ENCODE measurements at places on chromosomes 11 and 22.

- no peak overlapping the region for H3K27ac ChIP-seq
- DNase-seq = peak; percentile 96
- peaks cover 4% of the 10 kb centered on the region for H3K4me1 ChIP-seq
- no peak overlapping the region for H3K4me3 ChIP-seq
Observed at GRCh38 chr11:66418168-66418985, 2.5 kb upstream of the NPAS4 start.

- no peak overlapping the region for H3K27ac ChIP-seq
- peaks cover 3% of the 10 kb centered on the region for H3K36me3 ChIP-seq
- no peak for DNase-seq
Observed at GRCh38 chr22:33381531-33382406, 323.6 kb upstream of the SYN3 start.

- no peak overlapping the region for H3K27ac ChIP-seq
- peaks cover 10% of the 10 kb centered on the region for H3K4me1 ChIP-seq
- no peaks in the 10 kb centered on the region for H3K27me3 ChIP-seq
Observed at GRCh38 chr11:35011944-35012343, 95.5 kb downstream of the PDHX start.

DNA sequence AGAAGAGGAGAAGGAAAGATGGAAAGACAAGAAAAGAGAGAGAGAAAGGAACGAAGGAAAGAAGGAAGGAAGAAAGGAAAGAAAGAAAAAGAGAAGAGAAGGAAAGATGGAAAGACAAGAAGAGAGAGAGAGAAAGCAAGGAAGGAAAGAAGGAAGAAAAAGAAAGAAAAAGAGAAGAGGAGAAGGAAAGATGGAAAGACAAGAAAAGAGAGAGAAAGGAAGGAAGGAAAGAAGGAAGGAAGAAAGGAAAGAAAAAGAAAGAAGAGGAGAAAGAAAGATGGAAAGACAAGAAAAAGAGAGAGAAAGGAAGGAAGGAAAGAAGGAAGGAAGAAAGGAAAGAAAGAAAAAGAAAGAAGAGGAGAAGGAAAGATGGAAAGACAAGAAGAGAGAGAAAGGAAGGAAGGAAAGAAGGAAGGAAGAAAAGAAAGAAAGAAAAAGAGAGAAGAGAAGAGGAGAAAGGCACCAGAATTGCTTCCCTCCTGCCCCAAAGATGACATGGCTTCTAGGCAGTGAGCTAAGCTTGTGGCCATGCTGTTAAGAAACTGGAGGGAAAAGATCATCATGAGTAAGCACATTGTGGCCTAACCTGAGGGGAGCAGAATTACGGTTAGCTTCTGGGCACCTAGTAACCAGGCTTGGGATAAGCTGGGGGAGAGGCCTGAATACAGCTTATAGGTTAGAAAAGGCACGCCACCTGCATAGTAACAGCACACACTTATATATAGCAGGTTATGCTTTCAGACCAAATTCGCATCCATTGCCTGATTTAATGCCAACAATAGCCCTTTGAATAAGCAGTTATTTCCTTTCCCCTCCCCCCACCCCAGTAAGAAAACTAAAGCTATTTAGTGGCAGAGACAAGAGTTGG is 2.3 kb upstream of the ST3GAL4 start:
- H3K4me1 ChIP-seq = peaks cover 14% of the 10 kb centered on the region
- no peaks in the 10 kb centered on the region for H3K36me3 ChIP-seq
- H3K27ac ChIP-seq = no peak overlapping the region
- no peaks in the 10 kb centered on the region for H3K27me3 ChIP-seq
- H3K4me3 ChIP-seq = peak overlapping the region; percentile 54
- DNase-seq = no peak

GRCh38 chr11:31601635-31602282 is 92.2 kb downstream of the ELP4 start:
- H3K27ac ChIP-seq = peak overlapping the region; percentile 5

Data from endodermal cell (in vitro differentiated cells).